ENCODE measurements at places on chromosomes 5 and 9. TPM values are rescaled to one million over a fixed set of nuclear protein-coding genes. Genes with fewer than 3 reads are reported as not detected.

Gene IL5
- total RNA-seq = not detected

- DNase-seq = no peak
Measured at GRCh38 chr5:157657516-157657915, 5.3 kb upstream of the SOX30 start.

Gene KIAA0825
- 1.2 TPM for total RNA-seq

Gene C1QTNF2
- 0.41 TPM for total RNA-seq

- DNase-seq = peak; percentile 32
Measured at GRCh38 chr5:14440582-14441431, 140.8 kb upstream of the OTULINL start.

Gene PSAT1
- total RNA-seq = 1.6 TPM

GRCh38 chr9:137034709-137035506 is 3.0 kb upstream of the FUT7 start:
- DNase-seq = peak; percentile 85

GRCh38 chr5:78657201-78657600 is 8.6 kb upstream of the LHFPL2 start:
- no peak for DNase-seq

DNA sequence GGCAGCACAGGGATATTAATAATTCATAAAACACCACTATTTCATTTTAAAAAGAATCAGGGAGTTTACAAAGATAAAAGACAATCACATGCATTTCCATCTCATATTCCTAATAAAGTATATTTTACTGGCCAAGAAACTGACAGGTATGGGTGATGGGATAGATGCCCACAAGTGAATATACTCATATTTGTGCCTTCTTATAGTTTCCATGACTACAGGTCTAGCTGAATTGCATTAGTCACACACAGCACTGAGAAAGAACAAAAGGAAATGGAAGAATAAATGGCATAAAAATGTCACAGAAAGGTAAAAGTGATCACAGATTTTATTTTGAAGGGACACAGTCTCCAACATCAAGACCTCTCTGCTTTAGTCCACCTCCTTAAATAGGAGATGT is 193.5 kb downstream of the PLK2 start:
- no peak for DNase-seq

Gene FBP1
- total RNA-seq = 46.2 TPM

DNA sequence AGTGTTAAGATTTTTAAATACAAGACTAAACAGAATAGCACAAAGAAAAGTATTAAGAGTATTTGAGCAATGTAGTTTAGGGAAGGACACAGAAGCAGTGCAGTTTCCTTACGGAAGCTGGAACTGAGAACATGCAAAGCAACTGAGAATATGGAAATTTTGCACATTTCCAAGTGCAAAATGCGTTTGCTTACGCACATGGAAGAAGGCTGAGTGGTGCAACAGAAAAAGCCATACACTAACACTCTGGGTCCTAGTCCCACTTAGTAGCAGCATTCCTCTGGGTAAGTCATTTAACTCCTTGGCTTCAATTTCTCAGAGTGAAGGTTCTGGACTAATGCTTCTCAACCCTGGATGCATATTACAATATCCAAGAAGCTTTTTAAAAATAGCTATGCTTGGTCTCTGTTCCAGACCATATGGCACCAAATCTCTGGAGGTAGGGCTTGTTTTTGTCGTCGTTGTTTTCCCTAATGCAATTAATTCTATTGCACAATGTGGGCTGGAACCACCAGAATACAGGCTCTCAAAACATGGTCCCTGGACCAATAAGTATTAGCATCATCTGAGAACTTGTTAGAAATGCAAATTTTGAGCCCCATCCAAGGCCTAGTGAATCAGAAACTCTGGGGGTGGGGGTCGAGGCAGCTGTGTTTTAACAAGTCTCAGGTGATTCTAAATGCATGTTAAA is 65.2 kb upstream of the DEPDC1B start:
- no peak for DNase-seq

- DNase-seq = no peak
Measured at GRCh38 chr5:50302815-50303490, 138.1 kb downstream of the EMB start.

Gene RNF183
- total RNA-seq = 0.95 TPM

DNA sequence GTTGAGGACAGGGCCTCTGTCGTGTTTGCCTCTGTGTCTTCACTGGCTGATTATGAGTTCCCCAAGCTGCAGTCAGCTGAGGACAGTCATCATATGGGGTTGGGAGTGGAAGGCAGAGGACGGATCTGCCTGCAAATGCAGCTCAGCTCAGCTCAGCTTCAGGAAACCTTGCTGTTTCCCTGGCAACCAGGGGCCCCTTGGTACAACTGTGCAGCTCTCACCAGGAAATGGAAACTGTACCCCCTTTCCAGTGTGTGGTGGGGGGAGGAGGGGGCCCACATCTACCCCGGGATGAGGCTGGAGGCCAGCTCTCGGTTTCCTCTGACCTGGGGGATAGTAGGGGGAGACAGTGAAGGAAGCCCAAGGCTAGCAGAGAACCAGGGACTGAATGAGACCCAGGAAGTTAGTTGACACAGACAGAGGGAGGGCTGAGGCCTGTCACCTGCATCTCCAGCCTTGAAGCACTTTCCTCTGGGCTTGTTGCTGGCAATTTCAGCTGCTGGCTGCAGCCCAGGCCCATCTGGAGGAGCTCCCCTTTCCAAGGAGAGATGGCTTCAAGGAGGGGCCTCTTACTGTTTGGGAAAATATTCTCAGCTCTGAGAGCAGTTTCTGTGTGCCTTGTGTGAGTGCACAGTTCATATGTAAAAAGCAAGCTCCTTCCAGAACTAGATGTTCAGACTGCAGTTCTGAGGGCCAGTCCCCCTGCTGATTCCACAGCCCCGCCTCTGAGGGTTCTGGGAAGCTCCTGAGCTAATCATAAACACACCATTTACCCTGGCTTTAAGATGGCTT is 6.9 kb downstream of the ANXA6 start:
- peak; percentile 61 for DNase-seq

- no peak for DNase-seq
Measured at GRCh38 chr5:76851728-76852369, 2.0 kb downstream of the S100Z start.

GRCh38 chr5:38806775-38807258 is 39.0 kb upstream of the OSMR start:
- no peak for DNase-seq

- DNase-seq = no peak
Measured at GRCh38 chr5:97657239-97657638, 474.2 kb upstream of the RIOK2 start.

Gene RELL2
- total RNA-seq = 19.1 TPM

- DNase-seq = no peak
Measured at GRCh38 chr5:135440916-135441315, 6.2 kb downstream of the DCANP1 start.

GRCh38 chr5:125847561-125847960 is 575.6 kb upstream of the GRAMD2B start:
- no peak for DNase-seq

- no peak for DNase-seq
Measured at GRCh38 chr5:140551872-140552271, 4.4 kb downstream of the EIF4EBP3 start.

- DNase-seq = no peak
Measured at GRCh38 chr5:34525761-34526160, 130.4 kb upstream of the RAI14 start.

- no peak for DNase-seq
Measured at GRCh38 chr9:34343605-34344004, 14.2 kb downstream of the NUDT2 start.

Gene TBC1D2
- 71.8 TPM for total RNA-seq

DNA sequence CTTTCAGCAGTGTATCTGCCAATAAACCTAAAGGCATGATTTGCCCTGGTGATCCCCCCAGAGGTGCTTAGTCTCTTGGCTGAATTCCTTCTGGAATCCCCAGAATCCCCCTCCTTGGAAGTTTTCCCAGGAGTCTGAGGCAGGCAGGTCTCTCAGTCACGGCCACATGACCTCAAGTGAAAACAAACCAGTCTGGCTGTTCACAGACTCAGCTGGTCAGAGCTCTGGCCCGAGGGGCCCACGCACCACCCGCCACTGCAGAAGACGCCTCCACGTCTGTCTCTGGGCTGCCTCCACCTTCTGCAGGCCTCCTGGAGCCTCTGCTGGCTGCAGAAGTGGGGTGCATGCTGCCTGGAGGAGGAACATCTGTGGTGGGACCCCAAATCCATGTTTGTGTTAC is 52.5 kb downstream of the HRH2 start:
- no peak for DNase-seq

DNA sequence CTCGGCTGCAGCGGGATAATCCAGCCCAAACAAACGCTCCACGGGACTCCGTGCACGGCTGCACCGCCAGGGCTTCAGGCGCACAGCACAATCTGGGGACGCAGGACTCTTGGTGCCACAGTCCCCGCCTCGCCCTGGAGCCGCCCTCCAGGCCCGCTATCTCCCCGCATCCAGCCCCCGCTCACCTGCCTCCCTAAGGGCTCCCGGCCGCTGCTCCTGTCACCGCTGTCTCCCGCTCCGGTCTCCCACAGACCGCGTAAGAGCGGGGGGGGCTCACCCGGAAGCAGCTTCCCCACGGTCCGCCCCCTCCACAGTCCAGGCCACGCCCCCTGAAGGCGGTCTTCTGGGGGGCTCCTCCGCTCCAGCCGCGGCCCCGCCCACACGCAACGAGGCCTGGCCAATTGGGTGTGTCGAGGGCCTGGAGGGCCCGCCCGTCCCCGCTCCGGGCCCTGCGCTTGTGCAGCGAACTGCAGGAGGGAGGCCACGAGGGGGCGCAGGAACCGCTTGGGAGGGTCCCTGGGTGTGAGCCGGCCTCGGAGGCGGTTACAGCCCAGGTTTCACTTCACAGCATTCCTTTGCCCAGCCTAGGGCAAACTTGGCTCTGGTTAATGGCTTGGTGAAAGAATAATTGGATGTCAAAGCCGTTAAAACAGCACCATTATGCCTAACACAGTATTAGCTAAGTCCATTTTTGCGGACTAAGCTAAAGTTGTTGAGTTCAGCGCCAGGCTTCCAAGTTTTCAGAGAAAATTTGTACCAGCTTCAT is at the start of gene ALAD:
TSS of gene ALAD (minus strand) at position 258 of the 766 bp plus-strand sequence. CDS start 7,725 bp downstream, outside the sequence.
- DNase-seq = peak; percentile 100

DNA sequence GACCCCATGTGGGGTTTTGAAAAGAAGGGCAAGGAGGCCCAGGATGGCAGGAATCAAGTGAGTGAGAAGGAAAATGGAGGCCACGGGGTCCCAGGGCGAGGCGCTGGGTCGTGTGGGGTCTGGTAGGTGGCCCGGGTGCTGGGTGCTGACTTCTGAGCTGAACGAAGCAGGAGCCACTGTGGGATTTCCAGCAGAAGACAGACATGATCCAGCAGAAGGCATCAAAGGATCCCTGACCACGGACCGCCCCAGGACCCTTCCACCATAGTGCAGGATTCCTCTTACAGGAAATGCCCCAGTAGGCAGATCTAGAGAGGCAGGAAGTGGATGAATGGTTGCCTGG is 106.7 kb downstream of the ADAMTS2 start:
- DNase-seq = no peak

DNA sequence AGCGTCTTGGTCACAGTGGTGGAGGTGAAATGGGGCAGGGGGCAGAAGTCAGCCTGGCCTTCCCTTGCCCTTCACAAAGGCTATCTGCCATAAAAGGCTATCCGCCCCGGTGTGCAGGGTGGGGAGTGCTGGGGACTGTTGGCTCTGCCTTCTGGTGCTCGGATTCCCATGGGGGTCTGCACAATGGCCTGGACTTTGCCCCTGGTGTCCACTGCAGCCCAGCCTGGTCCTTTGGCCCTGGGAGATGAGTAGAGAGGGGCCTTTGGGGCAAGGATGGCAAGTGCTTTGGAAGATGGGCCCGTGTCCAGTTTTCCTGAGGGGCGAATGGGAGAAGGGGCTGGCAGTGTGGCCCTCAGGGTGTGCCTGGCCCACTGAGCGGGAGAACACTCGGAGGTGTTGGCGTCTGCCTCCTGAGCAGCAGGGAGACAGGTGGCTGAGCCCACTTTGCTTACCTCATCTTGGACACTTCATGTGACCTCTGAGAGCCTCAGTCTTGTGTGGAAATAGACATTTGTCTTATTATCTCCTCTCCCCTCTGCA is 69.9 kb downstream of the HSPA4 start:
- DNase-seq = no peak

- no peak for DNase-seq
Measured at GRCh38 chr9:18768951-18769622, 263.9 kb downstream of the SAXO1 start.

DNA sequence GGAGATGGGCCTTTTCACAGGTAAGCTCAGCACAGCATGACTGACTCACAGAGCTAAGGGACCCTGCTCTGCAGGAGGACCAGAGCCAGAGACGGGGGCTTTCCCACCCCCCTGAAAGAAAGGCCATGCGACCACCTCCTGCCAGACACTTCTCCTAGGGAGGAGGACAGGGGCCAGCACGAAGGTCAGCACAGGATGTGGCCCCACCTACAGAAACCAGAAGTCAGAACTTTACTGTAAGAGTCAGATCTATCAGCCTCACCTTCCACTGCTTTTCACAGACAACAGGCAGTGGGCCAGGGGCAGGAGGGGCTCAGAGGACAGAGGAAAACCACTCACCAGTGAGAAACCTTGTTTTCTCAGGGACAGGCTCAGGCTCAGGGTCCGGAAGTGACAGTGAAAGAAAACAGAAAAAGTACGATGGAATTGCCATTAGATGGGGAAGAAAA is 37.9 kb downstream of the CCNJL start:
- no peak for DNase-seq

DNA sequence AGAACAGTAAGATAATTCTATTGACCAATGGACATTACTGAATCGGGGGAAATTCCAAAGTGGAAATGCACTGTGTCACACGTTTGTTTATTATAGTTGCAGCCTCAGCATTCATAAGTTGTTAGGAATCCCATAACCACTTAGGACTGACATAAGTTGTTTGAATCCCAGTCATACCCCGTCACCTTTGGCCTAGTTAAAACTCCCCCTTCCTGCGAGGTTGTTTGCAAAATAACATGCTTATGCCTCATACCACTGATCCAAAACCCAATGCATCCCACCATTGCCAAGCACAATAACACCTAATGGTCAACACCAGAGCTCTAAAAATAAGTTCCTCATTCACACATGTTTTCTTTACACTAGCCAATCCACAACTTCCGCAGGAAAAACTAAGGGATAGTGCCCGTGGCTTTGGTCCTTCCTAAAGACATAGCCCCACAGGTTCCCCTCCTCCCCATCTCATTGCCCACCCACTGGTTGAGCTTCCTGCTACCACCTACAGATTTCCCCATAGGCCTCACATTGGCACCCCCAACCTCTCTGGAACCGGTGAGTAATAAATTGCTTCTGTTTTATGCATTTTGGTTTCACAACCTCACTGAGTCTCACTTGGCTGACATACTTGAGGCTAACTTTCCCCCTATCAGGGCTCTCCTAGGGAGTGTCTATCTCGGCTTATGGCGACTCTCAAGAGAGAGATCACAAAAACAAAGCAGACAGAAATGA is 42.3 kb upstream of the MUSK start:
- no peak for DNase-seq

- no peak for DNase-seq
Measured at GRCh38 chr9:2874001-2874750, 30.3 kb upstream of the PUM3 start.

DNA sequence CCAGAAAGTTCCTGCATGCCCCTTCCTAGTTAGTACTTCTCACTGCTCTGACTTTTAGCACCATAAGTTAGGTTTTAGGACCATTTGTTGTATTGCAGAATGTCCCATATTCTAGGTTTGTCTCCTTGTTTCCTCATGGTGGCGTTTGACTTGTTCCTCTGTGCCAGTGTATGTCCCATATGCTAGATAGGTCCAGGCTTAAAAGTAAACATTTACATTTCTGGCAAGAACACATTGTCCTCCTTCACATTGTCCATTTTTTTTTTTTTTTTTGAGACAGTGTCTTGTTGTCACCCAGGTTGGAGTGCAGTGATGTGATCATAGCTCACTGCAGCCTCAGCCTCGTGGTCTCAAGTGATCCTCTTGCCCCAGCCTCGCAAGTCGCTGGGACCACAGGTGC is 15.4 kb downstream of the TBC1D13 start:
- DNase-seq = no peak

Gene ITK
- total RNA-seq = 0.40 TPM
